Activated naive CD4-positive, alpha-beta T cell treated with anti-CD3 and anti-CD28 coated beads, Interleukin-2, amount 50 U/mL, for 72 hours (primary cell): ENCODE measurements at places on chromosomes 7 and 10. TPM values are rescaled to one million over a fixed set of nuclear protein-coding genes. Genes with fewer than 3 reads are reported as not detected.

Gene AKR1D1
- total RNA-seq = not detected

Gene SEMA3A
- total RNA-seq = 1.7 TPM

Gene TWIST1
- not detected for total RNA-seq

Gene VSTM4
- total RNA-seq = not detected

Gene UNCX
- not detected for total RNA-seq

Gene CELF2
- 95.0 TPM for total RNA-seq

Gene COL1A2
- total RNA-seq = not detected
